ENCODE measurements at places on chromosomes 5 and 9.

- DNase-seq, result peak; percentile 89
Measured at GRCh38 chr5:442335-443238, at the start of gene EXOC3. TSS of gene EXOC3 (plus strand) at chr5:443176. CDS start at chr5:446206, 3,030 bp downstream.

DNA sequence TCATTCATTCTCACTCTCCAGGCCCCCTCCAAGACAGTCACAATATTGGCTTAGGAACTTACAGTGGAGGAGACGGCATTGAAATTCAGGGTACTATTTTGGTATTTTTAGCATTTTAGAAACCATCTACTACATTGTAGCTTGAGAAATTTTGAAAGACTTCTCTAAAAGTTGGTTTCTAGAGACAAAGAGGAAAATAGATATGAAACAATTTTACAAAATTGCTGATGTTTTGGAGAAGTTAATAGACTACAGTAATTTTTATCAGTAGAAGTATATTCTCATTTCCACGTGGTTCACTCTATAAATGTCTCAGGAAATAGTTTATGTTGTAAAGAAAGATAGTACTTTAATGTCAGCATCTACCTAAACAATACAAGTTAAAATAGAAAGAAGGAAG lies 63.2 kb upstream of the ZSWIM6 start:
- DNase-seq, result no peak

GRCh38 chr5:74375271-74375670 lies 265.3 kb downstream of the ENC1 start:
- no peak for DNase-seq

DNA sequence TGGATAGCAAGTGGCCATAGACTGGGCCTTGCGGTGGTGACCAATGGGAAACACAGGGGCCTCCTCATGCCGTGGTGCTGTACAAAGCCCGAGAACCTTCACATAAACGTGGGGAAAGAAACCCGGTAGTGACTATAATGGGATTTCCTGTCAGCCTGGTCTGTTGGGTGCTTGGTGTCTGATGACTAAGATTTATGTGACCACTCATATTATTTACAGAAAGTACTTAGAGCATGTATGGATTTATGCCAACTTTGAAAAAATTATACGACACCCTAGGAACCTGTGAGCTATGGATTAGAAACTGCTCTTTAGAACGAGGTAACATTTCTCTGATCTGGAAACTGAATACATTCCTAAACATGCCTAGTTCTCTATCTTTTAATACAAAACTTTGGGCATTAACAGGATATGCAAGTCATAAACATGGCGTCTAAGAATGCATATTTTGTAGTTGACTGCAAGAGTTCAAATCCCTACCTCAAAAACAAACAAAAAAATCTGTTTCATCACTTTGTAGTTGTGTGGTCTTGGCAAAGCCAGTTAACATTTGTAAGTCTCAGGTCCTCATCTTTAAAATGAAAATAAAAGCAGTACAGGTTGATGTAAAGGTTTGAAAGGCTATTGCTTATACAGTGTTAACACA lies 85.4 kb downstream of the TMEM167A start:
- no peak for DNase-seq

- no peak for DNase-seq
Measured at GRCh38 chr5:36199620-36200019, 42.1 kb downstream of the NADK2 start.

DNA sequence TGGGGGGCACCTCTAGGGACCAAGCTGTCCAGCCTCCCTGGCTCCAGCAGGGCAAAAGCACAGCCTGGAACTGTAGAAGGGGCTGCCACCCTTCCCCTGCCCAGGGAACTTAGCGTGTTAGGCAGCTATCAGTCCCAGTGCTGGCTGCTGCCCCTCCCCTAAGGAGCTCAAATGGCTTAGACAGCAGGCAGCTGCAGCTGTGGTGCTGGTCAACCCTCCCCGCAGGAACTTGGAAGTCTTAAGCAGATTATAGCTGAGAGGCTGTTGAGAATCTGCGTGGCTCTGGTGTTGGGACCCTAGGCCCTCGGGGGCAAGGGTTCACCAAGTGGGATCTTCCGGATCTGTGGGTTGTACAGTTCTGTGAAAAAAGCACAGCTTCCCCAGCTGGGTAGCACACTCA lies 536.5 kb upstream of the CDH10 start:
- no peak for DNase-seq
